Activated CD8-positive, alpha-beta memory T cell treated with anti-CD3 and anti-CD28 coated beads for 1 hour (primary cell): ENCODE measurements at places on chromosomes 7 and 10.

DNA sequence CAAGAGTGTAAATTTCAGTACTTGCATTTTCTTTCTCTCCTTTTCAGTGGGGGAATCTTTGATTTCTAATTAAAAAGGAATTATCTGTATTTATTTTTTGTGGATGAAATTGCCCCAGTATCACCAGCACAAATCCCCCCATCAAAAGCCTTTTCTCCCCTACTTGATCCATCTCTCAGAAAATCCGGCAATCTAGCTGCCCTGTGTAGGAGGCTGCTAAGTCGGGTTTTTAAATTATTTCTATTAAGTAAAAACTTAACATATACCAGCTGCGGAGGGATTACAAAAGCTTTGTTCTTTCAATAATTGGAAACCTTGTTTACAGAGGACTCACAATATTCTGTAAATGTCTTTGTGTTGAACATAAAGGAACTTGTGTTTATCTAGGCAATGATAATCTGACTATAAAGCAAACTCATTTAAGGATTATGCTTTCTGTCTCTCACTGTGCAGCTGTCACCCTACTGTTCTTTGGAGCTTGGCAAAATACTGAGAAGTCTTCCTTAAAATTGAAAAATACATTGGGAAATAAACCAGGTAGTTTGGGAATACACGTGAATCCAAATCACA is 177.4 kb upstream of the PRR15 start:
- DNase-seq: no peak

DNA sequence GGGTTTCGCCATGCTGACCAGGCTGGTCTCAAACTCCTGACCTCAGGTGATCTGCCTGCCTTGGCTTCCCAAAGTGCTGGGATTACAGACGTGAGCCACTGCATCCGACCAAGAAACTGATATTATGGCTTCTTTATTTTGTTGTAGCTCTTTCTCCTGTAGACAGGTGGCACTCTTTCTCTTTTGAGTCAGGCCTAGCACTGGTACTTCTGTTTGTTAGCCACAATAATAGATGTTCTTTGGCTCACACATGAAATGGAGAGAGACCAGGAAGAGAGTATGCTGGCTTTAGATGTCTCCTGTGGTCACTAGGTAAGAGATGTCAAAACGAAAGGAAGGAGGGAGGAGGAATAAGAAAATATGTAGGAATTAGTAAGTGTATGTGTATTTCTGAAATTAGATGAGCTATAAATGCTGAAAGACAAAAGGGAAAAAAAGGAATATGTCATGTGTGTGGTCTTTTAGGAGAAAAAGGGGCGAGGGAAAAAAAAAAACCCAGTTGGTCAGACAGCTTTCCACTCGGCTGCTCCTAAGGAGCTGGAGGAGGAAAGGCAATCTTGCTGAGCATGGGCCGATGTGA is 78.7 kb downstream of the CLEC2L start:
- DNase-seq: no peak

DNA sequence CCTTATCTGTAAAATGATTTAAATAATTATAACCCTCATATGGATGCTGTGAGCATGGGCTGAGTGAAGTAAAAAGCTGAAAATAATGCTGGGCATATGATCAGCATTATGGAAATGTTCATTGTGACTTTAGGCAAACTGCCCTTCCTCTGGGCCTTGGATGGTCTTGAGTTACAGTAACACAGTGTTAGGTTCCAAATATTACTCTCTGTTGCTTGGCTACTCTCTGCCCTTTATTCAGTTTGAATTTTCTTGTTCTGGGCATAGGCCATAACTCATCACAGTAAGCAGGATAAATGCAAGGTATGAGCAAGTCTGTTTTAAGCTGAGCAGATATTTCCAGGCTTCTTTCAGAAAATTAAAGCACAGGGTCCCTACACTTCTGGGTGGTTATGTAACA is 868.0 kb downstream of the KCNMA1 start:
- DNase-seq: no peak

GRCh38 chr10:4243651-4244050 is 458.6 kb upstream of the KLF6 start:
- DNase-seq: no peak

GRCh38 chr10:47217113-47217512 is 82.9 kb upstream of the GDF10 start:
- DNase-seq: no peak

- no peak for DNase-seq
Measured at GRCh38 chr10:103828107-103828506, 27.3 kb downstream of the SH3PXD2A start.

DNA sequence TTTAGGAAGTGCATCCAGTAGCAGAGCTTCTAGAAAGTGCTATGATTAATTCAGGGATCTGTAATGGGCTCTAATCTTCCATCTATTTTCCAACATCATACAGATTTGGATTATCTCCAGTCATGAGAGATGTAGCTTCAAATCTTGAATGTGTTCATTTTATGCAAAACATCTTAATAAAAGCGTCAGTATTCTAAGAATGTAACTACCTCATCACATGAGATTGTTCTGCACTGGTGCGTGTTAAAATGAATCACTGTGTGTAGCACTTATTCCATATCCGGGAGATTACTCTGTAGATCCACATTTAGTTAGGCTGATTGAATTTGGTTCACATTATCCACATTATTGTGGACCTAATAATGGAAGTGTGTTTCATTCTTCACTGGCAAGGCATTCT is 344.9 kb upstream of the CHRM2 start:
- DNase-seq: no peak

DNA sequence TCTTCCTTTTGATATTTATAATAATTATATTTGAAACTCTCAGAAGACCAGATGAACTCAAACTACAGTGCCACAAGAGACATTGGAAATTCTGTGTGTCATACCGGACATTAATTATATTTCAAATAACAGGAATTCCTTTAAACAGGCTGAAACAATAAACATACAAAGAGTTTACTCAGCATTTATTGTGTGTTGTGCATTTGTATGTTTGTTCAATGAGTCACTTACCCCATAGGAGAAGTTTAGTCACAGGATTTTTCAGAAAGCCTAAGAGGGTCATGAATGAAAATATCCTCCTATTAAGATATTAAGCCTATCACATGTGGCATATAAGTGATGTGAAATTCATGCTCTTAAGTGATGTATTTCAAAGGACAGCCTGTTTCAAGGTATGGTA is 566.8 kb downstream of the CNTNAP2 start:
- no peak for DNase-seq

DNA sequence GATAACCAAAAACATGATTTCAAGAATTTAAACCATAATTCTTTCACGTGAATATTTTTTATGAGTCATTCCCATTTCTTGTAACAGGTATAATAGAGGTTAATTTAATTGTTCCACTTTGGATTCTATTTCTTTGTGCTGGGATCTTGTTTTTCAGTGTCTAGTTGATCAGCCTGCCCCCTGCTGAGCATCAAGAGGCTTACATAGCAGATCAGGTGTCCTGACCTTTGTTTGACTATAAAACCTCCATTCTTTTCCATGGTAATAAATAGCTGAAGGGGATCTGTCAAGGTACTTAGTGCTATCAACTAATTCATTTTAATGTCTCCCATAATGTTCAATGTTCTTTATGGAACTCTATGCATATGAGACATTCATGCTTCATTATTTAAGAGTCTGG is 4.9 kb downstream of the COL17A1 start:
- no peak for DNase-seq

DNA sequence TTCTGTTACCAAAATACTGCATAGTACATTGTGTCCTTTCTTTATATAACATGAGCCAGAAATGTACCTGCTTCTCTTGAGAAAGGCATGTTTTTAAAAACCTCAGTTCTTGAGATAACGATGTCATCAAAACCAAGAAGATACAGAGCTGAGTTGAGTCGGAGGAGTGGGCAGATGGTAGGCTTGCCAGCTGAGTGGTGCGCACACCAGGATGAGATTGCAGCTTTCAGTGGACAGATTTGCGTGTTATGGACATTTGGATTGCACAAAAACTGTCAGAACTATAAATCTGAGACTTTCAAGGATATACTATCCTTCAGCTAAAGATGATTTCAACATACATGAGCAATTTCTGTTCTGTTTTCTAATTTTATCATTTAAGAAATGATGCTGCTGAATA is 25.0 kb downstream of the PRKAR2B start:
- DNase-seq: no peak

- no peak for DNase-seq
Measured at GRCh38 chr7:28435732-28436378, 23.5 kb downstream of the CREB5 start.

DNA sequence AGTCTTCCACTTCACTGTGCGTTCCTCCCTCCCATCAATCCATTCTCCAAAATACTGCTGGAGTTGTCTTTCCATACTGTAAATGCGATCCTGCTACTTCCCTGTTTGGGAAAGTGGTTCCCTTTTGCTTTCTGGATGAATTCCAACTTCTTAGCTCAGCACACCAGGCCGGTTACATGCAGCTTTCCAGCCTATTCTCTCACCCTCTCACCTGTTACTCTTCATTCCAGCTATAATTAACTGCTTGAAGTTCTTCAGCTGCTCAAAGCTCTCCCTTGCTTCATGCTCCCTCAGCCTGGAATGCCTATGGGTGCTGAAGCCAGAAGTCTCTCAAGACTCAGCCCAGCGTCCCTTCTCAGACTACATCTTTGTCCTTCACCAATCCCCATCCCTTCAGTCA is 6.0 kb upstream of the ZNRF2 start:
- DNase-seq: no peak
